ENCODE measurements at places on chromosomes 5 and 9.

GRCh38 chr9:15155826-15156225 is 151.2 kb downstream of the TTC39B start:
- DNase-seq: no peak

DNA sequence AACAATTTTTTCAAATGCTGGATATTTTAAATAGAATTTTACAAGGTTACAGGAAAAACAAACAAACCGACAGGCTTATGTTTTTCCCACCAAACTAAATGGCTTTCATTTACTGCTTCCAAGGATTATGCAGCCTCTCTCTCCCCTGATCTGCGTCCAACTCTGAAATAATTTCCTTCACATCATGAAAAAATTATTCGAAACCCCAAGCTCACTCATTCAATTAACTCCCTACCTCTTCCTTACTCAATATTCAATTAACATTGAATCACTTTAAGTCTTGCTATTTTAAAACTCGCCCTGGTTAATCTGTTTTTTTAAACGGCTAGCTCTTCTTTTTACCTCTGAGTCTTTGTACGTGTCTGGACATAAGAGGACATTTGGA is 336.2 kb downstream of the AGTPBP1 start:
- DNase-seq: no peak

- no peak for DNase-seq
These were observed 55.5 kb downstream of the TMOD1 start for GRCh38 chr9:97556721-97557605.

DNA sequence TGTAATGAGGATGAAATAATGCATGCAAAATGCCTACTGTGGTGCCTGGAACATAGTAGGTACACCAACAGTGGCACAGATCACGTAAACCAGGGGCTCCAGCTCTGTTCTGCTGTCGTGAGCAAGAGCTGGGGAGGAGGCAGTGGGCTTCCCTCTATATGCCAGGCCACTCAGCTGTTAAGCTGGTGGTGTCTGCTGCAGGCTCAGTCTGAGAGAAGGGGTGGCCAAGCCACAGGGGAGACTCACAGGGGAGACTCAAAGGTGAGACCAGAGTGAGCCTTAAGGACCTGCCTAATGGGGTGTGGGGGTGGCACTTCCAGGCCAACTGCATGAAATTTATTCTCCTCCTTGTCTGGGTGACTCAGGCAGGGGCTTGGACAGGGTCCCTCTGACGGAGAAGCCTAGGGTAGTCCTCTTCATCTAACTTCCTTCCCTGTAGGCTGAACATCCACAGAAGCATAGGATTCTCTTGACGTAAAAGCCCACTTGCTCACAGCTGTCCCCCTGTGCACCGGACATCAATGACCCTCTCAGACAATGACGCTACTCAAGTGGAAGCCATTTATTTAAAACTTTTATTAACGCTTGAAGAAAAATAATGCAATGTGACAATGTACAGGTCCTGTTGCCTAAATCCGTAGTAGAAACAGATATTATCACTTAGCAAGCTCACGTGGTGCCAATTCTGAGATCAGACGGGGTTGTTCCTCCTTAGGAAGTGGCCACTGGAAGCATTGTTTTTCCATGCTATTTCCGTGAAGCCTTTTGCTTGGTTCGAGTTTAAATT is 13.9 kb downstream of the STC2 start:
- no peak for DNase-seq

DNA sequence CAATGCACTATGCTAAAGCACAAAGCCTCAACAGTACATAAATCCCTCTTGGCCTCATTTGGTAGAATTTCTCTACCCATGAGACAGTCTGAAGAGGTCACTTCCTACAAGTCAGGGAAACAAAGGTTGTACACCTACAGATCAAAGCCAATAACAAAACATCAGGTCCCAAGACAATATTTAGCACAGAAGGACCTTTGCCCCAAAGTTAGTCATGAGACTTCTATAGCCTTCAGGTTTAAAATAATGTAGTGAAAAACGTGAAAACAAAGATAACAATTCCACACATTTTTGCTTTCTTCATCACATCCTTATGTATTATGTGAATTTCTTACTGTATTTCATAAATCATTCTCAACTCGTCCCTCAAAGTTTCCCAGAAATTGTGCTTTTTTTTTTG is 15.8 kb downstream of the AFF4 start:
- DNase-seq: no peak

Data from bronchial epithelial cell (primary cell).